ENCODE measurements at places on chromosomes 6 and 20. TPM values are rescaled to one million over a fixed set of nuclear protein-coding genes. Genes with fewer than 3 reads are reported as not detected.

Gene AIF1
- 13.7 TPM for total RNA-seq

Gene XKR7
- total RNA-seq = not detected

DNA sequence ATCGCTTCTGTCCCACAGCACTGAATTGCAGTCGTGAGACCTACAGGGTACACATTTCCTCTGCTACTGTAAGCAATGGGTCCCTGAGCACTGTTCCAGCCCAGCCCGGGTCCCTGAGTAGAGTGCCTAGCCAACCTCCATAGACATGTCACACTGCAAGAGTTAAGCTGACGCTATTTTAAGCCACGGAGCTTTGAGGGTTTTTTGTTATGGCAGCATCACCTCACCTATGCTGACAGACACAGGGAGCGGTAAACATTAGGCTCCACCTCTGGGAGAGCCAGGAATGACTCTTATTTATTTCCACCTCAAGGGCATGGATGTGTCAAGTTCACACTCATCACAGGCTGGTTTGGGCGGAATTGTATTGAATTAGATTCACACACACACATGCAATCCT lies 45.1 kb downstream of the GRM4 start:
- DNase-seq = no peak

DNA sequence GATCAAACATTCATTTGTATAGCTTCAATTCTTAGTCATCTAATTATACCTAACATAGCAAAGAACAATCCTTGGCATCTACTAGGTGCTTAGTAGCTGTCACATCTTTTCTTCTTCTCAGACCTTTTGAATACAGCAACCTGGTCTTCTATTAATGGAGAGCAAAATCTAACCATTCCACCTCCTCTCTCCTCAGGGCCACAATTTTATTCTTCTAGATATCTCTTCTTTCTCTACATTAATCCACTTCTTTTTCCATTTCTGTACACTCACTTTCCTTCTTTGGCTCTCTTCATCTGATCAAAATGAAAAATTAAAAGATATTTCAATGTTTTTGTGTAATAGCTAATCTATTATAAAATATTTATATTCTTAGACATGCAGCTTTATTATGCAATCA lies 9.0 kb upstream of the HLA-DOA start:
- DNase-seq = no peak

GRCh38 chr6:89999154-89999553 lies 104.9 kb downstream of the GJA10 start:
- peak; percentile 88 for DNase-seq

DNA sequence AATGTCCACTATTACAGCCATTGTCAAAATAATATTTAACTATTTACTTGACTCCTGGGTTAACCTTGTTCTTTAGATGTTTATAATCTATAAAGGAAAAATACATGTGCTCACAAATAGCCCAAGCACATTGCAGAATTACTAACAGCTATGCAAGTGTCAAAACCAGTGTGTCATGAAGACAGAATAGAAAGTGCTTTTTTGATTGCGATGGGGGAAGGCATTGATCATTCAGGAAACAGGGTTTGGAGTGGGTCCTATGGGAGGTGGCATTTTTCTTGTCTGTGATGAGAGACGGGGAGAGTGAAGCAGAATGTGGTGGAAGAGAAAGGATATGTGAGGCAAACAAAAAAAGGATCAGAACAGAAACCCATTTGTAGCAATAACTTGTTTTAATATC lies 1.0 kb upstream of the AGPAT4 start:
- DNase-seq = no peak

Gene KCNS1
- total RNA-seq = 1.6 TPM

Gene THBS2
- 135 TPM for total RNA-seq
